Renal cortex interstitium (tissue), 15 donors: ENCODE measurements at places on chromosomes 12 and 14. TPM values are rescaled to one million over a fixed set of nuclear protein-coding genes. Genes with fewer than 3 reads are reported as not detected.

DNA sequence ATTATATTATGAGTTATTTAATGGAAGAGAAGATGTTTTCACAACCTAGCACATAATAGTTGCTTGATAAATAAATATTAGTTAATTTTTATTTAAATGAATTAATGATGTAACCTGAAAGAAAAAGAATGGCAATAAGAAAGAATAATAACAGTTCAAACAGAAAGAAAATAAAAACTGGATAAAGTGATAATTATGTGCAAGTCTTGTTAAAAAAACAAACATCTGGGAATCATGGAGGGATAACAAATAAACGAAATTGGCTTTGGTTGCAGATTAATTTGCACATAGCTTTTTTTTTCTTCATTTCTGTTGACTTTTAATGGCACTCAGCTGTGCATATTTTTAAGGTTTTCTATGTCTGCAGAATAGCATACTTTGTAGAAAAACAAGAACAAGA, 23.4 kb upstream of the ABCD2 start:
- DNase-seq: no peak

DNA sequence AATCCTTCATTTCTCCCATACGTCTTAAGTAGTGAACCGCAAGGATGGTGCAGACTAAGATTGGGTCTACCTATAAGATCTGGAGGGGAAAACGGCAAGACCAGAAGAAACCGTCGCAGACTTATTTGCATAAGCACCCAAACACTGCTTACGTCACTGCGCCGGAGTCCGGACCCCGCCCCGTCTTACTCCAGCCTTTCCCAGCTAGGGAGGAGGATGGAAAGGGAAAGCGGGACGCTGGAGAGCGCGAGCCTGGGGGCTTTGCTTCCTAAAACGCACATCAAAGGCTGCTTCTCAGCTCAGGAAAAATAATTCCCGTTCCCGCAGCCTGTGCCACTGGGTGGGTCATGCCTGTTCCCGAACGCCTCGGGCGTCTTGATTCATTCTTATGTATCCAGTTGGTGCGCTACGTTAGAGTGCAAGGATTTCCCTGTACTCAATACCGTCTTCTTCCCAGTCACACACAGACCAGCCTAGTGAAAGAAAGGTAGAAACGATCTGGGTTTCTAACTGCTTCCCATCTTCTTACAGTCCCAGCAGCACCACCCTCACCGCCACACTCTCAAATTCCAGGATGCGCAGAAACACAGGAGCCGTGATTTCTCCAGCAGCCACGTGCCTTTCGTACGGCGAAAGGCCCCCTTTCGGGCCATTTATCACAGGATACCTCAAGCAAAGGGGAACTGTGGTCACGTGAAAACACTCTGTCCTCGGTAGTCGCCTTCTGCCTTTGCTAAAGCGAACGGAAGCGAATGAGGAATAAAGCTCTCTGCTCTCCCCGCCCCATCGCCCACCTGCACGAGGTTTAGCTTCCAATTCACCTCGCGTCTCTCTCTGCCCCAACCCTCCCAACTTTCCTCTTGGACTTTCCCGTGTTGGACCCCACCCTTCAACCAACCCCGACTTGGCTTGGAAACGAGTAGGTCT, 1.1 kb downstream of the SLC6A15 start:
- DNase-seq: peak; percentile 57

DNA sequence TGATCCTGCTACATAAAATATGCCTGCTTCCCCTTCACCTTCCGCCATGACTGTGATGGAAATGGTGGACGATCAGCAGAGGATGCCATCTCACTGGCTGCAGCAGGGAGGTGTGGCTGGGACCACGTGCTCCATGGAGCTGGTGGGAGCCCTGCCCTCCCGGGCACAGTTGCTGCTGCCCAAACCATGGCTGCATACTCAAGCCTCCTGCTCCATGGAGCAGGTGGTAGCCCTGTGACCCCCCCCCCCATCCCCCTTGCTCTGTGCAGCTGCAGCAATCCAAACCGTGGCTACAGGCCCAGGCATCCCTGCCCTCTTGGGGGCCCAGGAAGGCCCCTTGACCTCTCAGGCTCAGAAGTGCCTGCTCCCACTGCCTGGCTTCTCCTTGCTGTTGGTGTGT, 597.5 kb upstream of the LMO3 start:
- no peak for DNase-seq

- no peak for DNase-seq
These were observed 531.2 kb upstream of the ATP2B1 start for GRCh38 chr12:90239732-90240260.

DNA sequence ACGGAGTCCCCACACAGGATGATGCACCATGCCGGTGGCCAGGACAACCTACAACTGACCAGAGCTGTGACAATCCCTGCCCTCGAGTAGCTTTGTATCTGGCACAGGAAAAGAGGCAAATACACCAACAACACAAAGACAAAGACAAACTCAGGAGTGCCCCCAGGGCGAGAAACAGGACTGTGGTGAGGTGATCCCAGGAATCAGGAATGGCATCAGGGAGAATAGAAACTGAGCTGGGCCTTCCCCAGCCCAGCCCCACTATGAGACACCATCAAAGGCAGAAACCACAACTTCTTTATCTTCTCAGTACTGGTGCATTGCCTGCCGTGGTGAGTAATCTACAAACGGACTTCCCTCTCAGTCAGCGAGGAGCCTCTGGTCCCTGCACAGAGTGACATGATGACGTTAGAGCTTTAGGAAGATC, 157.7 kb downstream of the TTC7B start:
- DNase-seq: no peak

GRCh38 chr12:63882844-63883243, 38.3 kb downstream of the SRGAP1 start:
- peak; percentile 47 for DNase-seq

DNA sequence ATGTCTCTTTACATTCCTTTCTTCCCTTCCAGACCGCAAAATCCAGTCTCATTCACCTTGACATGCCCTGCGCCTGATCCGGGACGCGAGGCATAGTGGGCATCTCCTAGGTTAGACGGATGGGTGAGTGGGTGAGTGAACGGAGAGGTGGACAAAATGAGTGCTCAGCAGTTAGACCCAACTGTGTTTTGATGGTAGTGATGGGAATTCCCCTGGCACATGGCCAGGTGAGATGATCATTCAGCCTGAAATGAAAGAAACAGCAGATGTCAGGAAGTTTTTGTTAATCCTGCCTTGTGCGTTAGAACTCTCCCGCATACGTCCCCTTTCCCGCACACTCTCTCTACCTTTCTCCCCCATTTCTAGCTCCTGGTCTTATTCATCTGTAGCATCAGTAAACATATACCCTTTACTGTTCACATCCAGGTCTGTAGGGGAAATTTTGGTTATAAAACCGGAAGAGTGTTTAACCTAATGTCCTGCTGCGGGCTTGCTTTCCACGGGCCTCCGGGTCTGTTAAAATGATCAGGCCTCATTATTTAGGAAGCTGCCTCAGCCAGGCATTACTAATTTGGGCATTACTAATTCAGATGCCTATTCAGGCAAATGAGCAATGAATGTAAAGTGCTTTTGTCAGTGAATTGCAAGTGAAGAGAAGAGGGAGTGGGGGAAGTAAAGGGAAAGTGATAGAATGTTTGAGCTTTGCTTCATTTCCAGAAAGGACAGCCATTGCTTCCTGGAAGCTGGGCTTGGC, 172.8 kb downstream of the ETV6 start:
- no peak for DNase-seq

- no peak for DNase-seq
These were observed 2.9 kb upstream of the B3GNT4 start for GRCh38 chr12:122200541-122201175.

- no peak for DNase-seq
These were observed 49.9 kb downstream of the TESC start for GRCh38 chr12:117049295-117049694.

The ITGA7 gene
- 44.0 TPM for polyA plus RNA-seq

The LIN7A gene
- 19.2 TPM for polyA plus RNA-seq

The DIO2 gene
- 0.68 TPM for polyA plus RNA-seq

The KCNMB4 gene
- 20.7 TPM for polyA plus RNA-seq

The TMCC3 gene
- 41.5 TPM for polyA plus RNA-seq

The GPHB5 gene
- not detected for polyA plus RNA-seq

The SSTR1 gene
- polyA plus RNA-seq: 2.1 TPM

The SERPINA3 gene
- 0.29 TPM for polyA plus RNA-seq
